Activated naive CD8-positive, alpha-beta T cell treated with anti-CD3 and anti-CD28 coated beads, Interleukin-2, amount 50 U/mL, for 24 hours (primary cell): ENCODE measurements at places on chromosomes 4 and X.

DNA sequence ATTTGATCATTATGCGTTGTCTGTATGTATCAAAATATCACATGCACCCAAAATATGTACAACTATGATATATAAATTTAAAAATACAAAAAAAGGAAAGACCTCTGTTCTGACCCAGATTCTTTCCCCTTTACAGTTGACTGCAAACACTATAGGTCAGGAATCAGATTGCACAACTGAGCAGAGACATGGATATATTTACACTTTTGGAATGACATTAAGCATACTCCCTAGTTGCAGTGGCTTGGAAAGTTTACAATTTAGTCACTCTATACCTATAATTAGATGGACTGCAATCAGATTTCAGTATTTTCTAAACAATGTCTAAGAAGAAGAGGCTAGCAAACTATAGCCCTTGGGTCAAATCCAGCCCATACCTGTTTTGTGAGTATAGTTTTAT, 98.5 kb upstream of the INPP4B start:
- no peak for DNase-seq

GRCh38 chr4:75637827-75638226, 7.5 kb upstream of the CDKL2 start:
- no peak for DNase-seq

GRCh38 chr4:89514811-89515210, 207.2 kb upstream of the GPRIN3 start:
- no peak for DNase-seq

DNA sequence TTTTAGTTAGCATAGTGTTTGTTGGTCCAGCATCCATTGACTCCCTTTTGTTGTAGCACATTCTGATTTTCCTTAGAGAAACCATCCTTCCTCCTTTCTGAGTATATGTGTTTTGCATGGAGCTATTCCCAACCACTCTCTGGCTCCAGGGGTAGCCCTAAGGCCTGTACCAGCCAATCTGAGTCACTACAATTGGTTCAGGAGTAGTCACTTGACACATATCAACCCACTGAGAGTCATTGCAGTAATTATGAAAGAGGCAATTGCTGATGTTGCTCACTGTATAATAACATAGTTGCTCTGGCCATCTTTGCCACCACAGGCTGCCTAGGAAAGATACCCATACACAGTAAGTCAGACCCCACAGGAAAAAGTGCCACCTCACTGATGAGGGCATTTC, 71.2 kb upstream of the GRID2 start:
- no peak for DNase-seq

- no peak for DNase-seq
Observed at GRCh38 chr4:40918330-40918729, 168.6 kb downstream of the NSUN7 start.

GRCh38 chr4:6476893-6477292, 4.5 kb upstream of the PPP2R2C start:
- DNase-seq = no peak

- DNase-seq = no peak
Observed at GRCh38 chr4:126489826-126490463, 1142.8 kb upstream of the INTU start.

GRCh38 chr4:78756776-78757175, 19.4 kb upstream of the BMP2K start:
- DNase-seq = no peak

DNA sequence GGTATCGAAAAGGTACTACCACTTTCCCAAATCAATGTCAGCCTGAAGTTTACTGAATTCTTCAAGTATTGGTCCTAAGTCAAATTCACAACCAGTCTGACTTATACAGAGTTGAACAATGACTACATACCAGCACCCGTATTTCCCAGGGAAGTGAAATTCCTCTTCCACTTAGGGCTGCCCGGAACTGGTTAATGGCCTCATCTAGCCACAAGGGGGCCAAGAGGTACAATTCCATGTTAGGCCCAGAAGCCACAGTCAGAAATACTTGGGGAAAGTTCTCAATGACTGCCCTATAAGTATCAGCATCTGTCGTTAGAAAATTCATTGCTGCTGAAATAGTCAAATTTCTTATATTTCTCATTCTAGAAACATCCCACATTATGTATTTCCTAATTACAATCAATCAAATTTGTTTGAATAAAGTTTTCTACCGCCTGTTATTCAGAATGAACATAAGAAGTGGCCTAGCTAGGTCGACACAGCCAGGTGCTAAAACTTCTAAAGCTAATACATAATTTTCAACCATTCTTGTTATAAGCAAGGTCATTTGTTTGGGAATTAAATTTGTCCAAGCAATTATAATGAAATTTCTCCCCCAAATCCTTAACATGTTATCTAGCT, 5.6 kb upstream of the PCDH7 start:
- DNase-seq = peak; percentile 1

DNA sequence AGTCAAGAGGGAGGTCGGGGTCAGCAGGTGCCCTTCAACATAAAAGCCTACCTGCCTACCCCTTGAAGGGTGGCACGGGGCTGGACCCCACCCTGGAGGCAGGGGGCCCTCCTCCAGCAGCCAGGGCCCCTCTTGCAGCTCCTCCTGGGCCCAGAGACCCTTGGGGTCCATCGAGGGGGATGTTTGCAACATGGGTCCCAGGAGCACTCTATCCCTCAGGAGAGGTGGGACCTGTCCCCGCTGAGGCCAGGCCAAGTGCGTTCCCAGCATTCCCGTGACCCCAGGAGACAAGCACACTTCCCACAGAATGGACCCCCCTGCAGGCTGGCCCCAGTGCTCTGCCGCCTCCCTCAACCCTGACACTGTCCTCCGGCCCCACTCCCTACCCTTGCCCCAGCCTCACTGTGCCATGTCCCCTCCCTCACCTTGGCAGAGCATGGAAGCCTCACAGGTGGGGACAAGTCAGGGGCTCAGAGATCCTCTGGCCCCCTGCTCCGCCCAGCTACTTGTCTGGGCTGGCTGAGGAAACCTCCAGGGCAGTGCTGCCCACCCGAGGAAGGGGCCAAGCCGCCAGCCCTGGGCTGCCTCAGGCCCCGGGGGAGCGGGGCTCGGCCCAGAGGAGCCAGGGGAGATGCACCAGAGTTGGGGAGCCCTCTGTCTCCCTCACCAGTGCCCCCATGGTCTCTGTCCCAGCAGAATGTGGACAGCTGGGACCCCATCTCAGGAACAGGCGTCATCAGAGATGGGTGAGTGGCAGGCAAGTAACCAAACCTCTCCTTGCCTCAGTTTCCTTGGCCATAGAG, 2.2 kb downstream of the MXD4 start:
- DNase-seq = no peak

GRCh38 chrX:17564689-17565409, 172.4 kb upstream of the SCML1 start:
- no peak for DNase-seq

GRCh38 chr4:8550691-8551090, 29.5 kb upstream of the GPR78 start:
- DNase-seq = no peak

DNA sequence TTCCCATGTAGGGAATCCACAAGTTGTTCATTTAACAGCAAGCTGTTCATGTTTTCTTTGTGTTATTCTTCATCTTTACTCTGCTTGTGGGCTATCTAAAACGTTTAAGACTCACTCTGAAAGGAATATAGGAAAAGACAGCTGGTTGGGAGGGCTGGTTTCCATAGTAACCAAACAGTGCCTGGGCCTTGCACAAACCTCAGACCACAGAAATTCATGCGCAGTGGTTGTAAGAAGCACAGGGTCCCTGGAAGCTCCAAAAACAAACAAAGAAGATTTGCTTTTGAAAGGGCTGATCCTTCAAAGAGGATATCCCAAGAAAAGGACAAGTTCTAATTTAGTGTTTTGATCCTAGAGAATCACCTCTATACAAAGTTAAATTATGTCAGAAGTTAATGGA, 7.8 kb downstream of the SERTM2 start:
- DNase-seq = no peak

DNA sequence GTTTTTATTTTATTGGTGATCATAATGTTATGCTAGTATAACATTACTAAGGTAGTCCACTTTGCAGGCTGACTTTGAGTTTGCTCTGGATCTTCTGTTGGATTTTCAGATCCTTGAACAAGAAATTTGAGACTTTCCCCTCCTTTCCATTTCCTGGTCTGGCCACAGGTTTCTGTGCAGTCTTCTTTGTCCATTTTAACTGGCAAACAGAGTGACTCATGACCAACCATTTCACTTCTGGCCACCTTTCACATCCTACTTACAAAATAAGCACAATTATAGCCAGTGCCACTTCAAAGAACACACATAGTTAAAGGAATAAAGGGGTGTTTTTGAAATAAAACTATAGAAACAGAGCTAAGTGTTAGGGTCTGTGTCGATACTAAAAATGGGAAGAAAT, 8.4 kb downstream of the ANK2 start:
- DNase-seq = no peak

GRCh38 chr4:189124149-189124758, 816.4 kb upstream of the FRG1 start:
- DNase-seq = no peak

GRCh38 chr4:72631296-72631695, 62.3 kb upstream of the ADAMTS3 start:
- DNase-seq = no peak

DNA sequence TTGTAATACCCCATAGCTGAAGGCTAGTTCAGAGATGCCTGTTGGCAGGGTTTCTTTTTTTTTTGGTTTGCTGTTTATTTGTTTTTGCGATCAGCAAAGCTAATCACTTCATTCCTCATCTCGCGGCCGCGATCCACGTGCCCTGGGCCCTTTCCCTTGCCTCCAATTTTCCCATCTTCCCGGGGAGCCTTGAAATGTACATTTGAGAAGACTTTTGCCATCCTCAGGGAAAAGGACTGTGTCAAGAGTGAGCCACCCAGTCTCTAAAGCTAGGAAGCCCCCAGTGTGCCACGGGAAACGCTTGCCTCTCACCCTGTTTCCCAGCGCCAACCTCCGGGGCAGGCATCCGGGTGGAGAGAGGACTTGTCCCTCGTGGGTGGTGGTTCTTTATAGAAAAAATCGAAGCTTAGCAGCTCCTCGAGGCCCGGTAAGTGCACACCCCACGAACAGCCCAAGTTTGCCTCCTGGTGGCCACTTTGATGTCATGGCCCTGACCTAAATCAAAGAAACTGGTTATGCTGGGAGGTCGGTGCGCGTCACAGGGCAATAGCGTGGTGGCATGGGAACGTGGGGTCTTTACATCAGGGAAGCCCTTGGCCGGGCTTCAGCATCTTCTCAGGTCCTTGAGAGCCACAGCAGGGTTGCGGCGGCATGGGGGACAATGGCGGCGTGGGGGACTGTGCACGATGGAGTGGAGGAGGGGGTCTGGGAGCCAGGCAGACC, 42.0 kb downstream of the MAP7D3 start:
- DNase-seq = peak; percentile 14

GRCh38 chrX:11678158-11678557, 12.4 kb upstream of the ARHGAP6 start:
- DNase-seq = no peak

- DNase-seq = no peak
Observed at GRCh38 chrX:32141841-32142240, 1069.5 kb downstream of the DMD start.

GRCh38 chrX:105461016-105461415, 240.5 kb upstream of the TEX13A start:
- DNase-seq = no peak

- DNase-seq = peak; percentile 25
Observed at GRCh38 chr4:37666625-37667071, 19.5 kb downstream of the RELL1 start.

DNA sequence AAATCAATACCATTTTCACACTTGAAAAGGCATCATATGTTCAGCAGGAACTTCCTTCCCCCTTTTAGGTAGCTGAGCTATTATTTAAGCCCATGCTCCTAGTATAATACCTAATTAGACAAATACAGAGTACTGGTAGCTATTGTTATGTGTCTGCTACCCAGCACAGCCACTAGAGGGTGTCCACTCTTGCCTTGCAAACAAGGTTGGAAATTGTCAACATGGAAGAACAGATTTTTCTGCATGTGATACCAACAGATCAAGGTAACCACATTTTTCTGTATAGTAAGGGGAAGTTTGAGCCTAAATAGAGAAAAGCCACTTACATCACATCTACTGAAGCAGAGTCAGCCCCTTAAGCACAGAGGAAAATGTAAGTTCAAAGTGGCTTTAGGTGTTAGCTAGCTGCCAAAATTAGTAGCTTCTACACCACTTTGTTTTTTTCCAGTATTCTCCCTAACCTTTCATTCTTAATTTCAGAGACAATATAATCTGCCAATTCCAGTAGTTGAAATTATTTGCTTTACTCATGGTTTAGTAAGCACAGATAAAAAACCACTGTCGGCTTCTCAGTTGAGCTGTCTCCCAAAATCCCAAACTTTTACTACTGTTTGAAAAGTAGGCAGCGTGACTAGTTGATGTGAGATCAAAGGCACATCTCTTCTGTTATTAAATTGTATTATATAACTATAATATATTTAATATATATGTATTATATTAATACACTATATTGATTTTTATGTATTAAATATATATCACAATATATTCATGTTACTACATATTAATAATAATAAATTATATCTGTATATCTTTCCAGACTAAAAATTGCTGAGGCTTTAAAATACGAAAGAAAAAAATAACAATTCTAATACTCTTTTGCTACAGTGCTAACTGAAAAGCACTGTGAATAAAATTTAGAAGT, 38.2 kb downstream of the EDNRA start:
- DNase-seq = peak; percentile 44

- no peak for DNase-seq
Observed at GRCh38 chr4:156188596-156188995, 234.9 kb upstream of the CTSO start.

GRCh38 chrX:40015693-40016092, 82.1 kb downstream of the BCOR start:
- DNase-seq = no peak

GRCh38 chr4:147498031-147498660, 17.2 kb downstream of the EDNRA start:
- no peak for DNase-seq

DNA sequence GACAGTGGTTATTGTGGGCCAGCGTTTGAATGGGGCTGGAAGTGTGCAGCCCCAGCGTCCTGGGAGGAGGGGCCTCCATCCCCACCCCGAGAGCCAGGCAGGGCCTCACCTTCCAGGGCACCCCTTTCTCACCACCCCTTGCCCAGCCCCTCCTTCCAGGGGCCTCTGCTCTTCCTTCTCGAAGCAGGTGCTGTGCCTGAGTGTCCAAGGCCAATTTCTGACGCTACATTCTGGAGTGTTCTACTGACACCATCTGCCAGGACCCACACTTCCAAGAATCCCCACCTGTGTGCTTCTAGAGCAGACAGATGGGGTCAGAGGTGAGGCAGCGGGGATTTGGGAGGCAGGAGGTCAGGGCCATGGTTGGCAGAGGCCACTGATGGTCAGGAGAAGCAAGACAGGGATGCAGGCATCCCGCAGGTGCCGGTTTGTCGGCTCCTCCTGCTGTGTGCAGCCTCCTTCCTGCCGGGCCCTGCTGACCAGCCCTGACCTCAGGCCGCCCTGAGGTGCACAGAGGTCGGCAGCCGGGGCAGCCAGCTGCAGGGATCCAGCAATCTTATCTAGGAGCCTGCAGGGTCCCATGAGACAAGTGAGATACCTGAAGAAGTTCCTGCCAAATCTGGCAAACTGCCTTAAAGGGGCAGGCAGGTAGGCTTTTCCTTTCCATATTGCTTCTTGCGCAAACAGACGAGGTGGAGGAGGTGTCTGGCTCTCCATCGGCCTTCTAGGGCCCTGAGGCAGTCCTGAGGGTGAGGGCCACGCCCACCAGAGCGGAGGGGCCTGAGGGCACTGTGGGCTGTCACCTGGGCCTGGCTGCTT, 18.8 kb downstream of the MSANTD1 start:
- no peak for DNase-seq
